ENCODE measurements at places on chromosomes 1 and 21.

GRCh38 chr1:171641076-171641864 lies 11.2 kb downstream of the MYOC start:
- DNase-seq: no peak

DNA sequence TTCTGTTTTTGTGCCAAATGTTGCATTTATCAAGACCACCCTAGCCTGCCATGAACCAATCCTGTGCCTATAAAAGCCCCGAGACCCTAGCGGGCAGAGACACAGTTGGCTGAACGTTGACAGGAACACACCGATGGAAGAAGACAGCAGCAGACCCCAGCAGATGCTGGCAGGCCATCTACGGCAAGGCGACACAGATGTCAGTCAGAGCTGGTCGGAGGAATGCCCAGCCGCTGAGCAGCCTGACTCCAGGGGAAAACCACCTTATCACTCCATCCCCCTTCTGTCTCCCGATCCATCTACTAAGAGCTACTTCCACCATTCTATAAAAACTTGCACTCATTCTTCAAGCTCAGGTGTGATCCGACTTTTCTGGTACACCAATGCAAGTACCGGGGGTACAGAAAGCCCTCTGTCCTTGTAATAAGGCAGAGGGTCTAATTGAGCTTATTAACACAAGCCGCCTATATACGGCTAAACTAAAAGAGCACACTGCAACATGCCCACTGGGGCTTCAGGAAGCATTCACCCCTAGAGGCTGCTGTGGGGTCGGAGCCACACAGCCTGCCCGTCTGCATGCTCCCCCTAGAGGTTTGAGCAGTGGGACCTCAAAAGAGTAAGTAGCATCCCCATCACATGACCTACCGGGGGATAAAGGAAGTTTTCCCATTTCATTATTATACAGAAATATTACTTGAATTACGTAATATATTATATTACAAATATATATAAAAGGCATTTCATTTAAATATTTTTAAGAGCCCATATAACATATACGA lies 1156.3 kb upstream of the B3GALT2 start:
- no peak for DNase-seq

DNA sequence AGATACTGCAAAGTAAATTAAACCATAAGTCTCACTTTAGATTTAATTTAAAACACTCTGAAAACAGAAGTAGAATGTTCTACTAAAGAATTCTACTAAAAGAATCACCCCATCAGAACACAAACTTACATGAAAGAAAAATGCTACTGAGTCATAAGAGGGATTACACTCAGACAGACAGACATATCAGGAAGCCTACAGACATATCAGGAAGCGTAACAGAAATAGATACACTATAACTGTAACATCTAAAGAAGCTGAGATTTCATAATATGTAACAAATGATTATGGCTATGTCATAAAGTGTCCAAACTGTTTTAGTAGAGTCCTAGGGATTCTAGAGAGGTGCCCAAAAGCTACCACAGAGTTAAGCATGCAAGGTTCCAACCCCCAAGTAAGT lies 23.9 kb downstream of the FOXJ3 start:
- DNase-seq: no peak

DNA sequence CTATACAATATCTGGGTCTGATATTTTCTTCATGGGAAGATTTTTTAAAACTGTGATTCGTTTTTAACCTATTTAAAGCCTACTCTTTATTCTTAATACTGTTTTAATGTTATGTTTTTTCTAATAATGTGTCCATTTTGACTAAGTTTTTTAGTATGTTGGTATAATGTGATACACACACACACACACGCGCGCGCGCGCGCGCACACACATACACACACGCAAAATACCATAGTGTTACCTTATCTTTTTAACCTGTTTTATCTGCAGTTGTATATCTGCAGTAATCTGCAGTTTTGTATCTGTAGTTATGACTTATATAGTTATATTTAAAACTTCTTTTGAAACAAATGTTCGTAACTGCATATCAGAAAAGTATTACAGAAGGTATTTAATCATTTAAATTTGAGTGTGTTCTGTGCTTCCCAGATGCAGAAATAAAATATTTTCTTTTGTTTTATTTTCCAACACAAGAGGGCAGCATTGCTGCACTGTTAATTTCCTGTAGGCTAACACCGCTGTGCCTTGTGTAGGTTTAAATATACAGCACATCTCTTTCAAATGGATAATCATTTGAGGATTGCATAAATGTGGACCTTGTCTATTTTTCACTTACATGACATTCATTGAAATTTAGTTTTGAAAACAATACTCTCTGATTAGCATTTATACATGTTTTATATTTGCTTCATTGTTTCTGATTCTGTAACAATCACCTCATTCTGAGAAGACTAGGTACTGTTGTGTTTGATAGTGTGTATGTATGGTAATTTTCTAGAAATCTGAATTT lies 166.1 kb downstream of the PDE4B start:
- no peak for DNase-seq

GRCh38 chr1:37556712-37557196 lies at the start of gene DNALI1:
TSS of gene DNALI1 (plus strand) at chr1:37556940. CDS start at chr1:37556995, 55 bp downstream.
- DNase-seq: peak; percentile 86

- peak; percentile 67 for DNase-seq
Measured at GRCh38 chr1:63593303-63593885, at the start of gene PGM1. TSS of gene PGM1 (plus strand) at chr1:63593411. CDS start at chr1:63593489, 78 bp downstream.

- DNase-seq: no peak
Measured at GRCh38 chr1:240559781-240560180, 52.2 kb downstream of the GREM2 start.

DNA sequence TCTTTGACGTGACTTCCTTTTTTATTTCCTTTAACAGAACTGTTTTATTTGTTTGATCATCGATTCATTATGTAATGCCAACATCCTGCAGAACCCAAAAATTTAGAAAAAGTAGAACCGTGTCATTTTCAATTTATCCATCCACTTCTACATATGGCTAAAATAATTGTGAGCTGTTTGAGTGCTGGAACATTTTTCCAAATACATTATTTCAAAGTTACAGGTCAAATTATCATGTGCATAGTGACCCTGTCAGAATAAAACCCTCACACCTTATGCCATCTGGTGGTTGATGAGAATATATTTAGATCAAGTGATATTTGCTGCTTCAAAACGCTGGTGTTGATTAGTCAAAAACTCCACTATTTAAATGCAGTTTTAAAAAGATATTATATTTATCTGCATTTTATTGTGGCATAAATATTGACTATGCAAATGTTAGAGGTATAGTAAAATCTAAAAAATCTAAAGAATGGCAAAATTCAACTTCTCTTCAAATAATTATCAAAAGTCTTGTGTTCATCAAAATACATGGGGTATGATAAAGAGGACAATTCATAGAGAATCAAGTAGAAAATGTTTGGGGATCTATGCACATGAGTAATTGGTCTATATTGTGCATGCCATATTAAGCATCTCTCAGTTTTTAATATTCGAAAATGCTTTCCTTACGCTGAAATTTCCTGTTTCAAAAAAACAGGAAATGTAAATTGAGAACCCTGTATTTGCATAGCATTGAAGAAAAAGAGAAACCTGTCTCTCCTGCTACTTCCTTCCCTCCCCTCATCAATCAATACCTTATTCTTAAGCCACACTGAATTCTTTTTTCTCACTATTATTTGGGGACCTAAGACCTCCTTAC lies 39.7 kb downstream of the UBE2U start:
- DNase-seq: no peak

DNA sequence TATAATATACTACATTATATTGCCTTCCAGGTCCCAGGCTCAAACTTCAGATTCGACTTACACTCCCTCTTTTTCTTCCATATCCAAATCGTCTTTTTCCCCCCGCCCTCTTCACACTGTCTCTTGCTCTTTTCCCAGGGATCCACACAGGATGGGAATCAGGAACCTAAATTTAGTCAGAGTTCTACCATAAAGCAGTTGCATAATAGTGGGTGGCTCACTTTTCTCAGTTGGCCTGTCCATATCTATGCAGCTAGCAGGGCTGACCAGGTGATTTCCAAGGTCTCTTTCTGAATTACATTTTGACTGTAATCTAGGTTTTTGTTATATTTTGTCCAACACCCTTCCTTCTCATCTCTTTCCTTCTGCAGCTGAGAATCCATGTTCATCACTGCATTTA lies 7.7 kb upstream of the BCAS2 start:
- no peak for DNase-seq

GRCh38 chr1:56569661-56570060 lies 9.7 kb downstream of the PLPP3 start:
- DNase-seq: no peak

GRCh38 chr1:245503548-245503947 lies 348.8 kb downstream of the KIF26B start:
- no peak for DNase-seq

GRCh38 chr1:67429011-67429527 lies 1.1 kb downstream of the SERBP1 start:
- DNase-seq: peak; percentile 36

GRCh38 chr1:184739796-184740195 lies 14.9 kb downstream of the EDEM3 start:
- no peak for DNase-seq

- DNase-seq: no peak
Measured at GRCh38 chr1:113617438-113618141, 141.7 kb downstream of the PHTF1 start.

DNA sequence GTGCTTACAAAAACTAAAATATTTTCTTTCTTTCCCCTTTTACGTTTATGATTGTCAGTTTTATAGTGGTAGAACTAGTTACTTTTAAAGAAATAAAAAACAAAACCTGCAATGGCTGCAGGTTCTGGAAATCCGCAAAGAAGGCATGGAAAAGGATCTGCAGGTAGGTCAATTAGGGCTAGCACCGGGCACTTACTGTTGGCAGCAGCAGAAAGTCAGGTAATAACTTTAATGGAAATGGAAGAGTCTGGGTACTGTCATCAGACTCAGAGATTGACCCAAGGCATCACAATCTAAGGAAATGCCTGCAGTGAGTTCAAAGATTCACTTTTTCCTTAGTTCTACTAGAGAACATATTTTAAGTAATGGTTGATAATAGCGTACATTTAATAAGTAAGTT lies 1136.3 kb upstream of the B3GALT2 start:
- DNase-seq: no peak

DNA sequence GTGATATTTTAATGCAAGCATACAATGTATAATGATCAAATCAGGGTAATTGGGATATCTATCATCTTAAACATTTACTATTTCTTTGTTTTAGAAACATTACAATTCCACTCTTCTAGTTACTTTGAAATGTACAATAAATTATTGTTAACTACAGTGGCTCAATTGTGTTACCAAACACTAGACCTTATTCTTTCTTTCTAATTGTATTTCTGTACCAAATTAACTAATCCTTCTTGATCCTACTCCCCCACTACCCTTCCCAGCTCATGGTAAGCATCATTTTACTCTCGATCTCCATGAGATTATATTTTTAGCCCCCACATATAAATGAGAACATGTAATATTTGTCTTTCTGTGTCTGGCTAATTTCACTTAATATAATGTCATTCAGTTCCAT lies 95.0 kb upstream of the MROH9 start:
- DNase-seq: no peak
